ENCODE measurements at places on chromosomes 16 and 17.

- DNase-seq = no peak
Measured at GRCh38 chr17:19365833-19366636, 3.5 kb upstream of the B9D1 start.

DNA sequence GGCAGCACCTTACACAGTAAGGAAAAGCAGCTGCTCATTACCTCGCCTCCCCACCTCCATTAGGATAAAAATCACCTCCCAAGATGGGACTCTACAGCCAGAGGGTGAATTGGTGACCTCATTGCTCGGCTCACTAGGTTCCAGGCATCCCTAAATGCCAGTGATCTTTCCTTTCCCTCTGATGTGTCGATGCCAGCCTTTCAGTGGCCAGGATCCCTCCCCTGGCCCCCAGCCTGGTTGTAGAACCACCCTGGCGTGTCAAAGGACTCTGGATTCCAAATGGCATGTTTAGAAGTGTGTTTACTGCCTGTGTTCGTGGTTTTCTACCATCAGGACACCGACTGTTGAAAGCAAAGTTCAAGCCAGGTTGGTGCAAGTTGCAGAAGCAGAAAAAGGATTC, 72.1 kb upstream of the LYRM9 start:
- no peak for DNase-seq

DNA sequence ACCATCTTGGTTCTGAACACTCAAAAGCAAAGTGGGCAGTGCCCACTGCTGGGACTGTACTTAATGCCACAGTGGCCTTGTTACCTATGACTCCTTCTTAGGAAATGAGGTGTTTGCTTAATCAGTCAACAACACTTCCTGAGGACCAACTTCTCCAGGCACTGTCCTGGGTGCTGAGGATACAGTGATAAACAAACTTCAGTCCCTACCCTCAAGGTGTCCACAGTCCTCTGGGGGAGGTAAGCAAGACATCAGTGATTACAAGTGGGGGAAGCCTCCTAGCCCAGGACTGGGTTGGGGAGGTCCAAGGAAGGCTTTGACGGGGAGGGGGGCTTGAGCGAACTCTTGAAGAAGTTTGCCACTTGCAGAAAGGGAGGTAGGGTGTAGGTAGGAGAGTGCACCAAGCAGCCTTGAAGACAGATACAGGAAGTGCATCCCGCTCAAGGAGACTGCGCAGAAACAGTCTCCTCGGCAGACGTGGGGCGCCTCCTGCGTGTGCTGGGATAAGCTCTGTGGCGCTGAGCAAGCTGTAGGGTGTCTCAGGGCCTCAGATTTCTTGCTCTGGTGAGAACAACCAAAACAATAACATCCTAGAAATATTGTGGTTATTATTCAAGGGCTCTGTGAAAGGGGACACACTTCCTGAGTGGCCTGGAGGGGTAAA, 2.6 kb upstream of the ABCC3 start:
- DNase-seq = no peak

GRCh38 chr17:29616300-29617048, 6.2 kb downstream of the CORO6 start:
- DNase-seq = no peak

GRCh38 chr17:45310380-45311324, 6.2 kb downstream of the MAP3K14 start:
- DNase-seq = no peak

- peak; percentile 77 for DNase-seq
Measured at GRCh38 chr17:1590029-1590746, 27.6 kb upstream of the PITPNA start.
